Thoracic aorta endothelial cell (primary cell): ENCODE measurements at places on chromosomes 7 and 10. TPM values are rescaled to one million over a fixed set of nuclear protein-coding genes. Genes with fewer than 3 reads are reported as not detected.

NUDT1 gene
- total RNA-seq, result 11.4 and 13.6 TPM in 2 replicates

RAPGEF5 gene
- 140 and 233 TPM in 2 replicates for total RNA-seq

MOGAT3 gene
- not detected in 2 replicates for total RNA-seq

MYL7 gene
- total RNA-seq, result not detected in 2 replicates

CALHM1 gene
- not detected in 2 replicates for total RNA-seq

FBXL13 gene
- 1.3 and 1.6 TPM in 2 replicates for total RNA-seq

CLDN4 gene
- total RNA-seq, result under 0.01 TPM in 1 of 2 replicates, not detected in the other

RELN gene
- total RNA-seq, result 2.1 and 5.2 TPM in 2 replicates

ZNF518A gene
- total RNA-seq, result 16.6 and 19.1 TPM in 2 replicates

SPDYE2 gene
- total RNA-seq, result not detected in 2 replicates

STAM gene
- 28.6 and 35.8 TPM in 2 replicates for total RNA-seq

FOXP2 gene
- total RNA-seq, result 0.40 TPM in 1 of 2 replicates, not detected in the other

ADGRA1 gene
- total RNA-seq, result not detected in 2 replicates

GPNMB gene
- total RNA-seq, result 0.13 and 0.72 TPM in 2 replicates

ABCC2 gene
- 1.1 and 1.4 TPM in 2 replicates for total RNA-seq

ABCA13 gene
- total RNA-seq, result under 0.01 and 0.07 TPM in 2 replicates

AHR gene
- total RNA-seq, result 167 and 186 TPM in 2 replicates

TBX20 gene
- total RNA-seq, result 0.29 and 14.4 TPM in 2 replicates

HOXA3 gene
- 1.1 and 1.9 TPM in 2 replicates for total RNA-seq

SHOC2 gene
- total RNA-seq, result 64.0 and 68.9 TPM in 2 replicates

PDAP1 gene
- 61.8 and 81.7 TPM in 2 replicates for total RNA-seq

EPHB4 gene
- total RNA-seq, result 148 and 172 TPM in 2 replicates

CC2D2B gene
- total RNA-seq, result 0.27 and 0.36 TPM in 2 replicates

CCDC146 gene
- 1.1 and 2.2 TPM in 2 replicates for total RNA-seq

SPDYE2B gene
- total RNA-seq, result not detected in 2 replicates

SAP25 gene
- total RNA-seq, result 0.53 TPM in 1 of 2 replicates, not detected in the other

LIPN gene
- not detected in 2 replicates for total RNA-seq

LLCFC1 gene
- total RNA-seq, result not detected in 2 replicates

LRRTM3 gene
- not detected in 2 replicates for total RNA-seq

SPAM1 gene
- not detected in 2 replicates for total RNA-seq

HOXA2 gene
- 1.6 and 2.2 TPM in 2 replicates for total RNA-seq

AMZ1 gene
- total RNA-seq, result 0.14 TPM in 1 of 2 replicates, not detected in the other

SLC13A4 gene
- total RNA-seq, result not detected in 2 replicates

MYL10 gene
- not detected in 2 replicates for total RNA-seq

EMX2 gene
- 0.07 TPM in 1 of 2 replicates, not detected in the other for total RNA-seq

RNLS gene
- total RNA-seq, result 3.2 and 5.7 TPM in 2 replicates

SLC39A12 gene
- not detected in 2 replicates for total RNA-seq

ASAH2 gene
- total RNA-seq, result 0.27 and 0.43 TPM in 2 replicates

PTPN12 gene
- total RNA-seq, result 120 and 134 TPM in 2 replicates

ANKRD1 gene
- total RNA-seq, result 591 and 1,007 TPM in 2 replicates

CRPPA gene
- 2.2 and 2.3 TPM in 2 replicates for total RNA-seq

TMEM176A gene
- not detected in 2 replicates for total RNA-seq

ABI1 gene
- total RNA-seq, result 61.3 and 71.2 TPM in 2 replicates

DNAJC12 gene
- 0.14 and 0.53 TPM in 2 replicates for total RNA-seq

CNPY1 gene
- not detected in 2 replicates for total RNA-seq

OR2F1 gene
- not detected in 2 replicates for total RNA-seq

HIPK2 gene
- total RNA-seq, result 31.1 and 44.9 TPM in 2 replicates

STEAP4 gene
- under 0.01 TPM in 2 replicates for total RNA-seq

UBTD1 gene
- total RNA-seq, result 38.1 and 42.4 TPM in 2 replicates

ECHDC3 gene
- total RNA-seq, result 1.2 and 2.6 TPM in 2 replicates

PARP12 gene
- total RNA-seq, result 44.5 and 59.9 TPM in 2 replicates

MAGI2 gene
- total RNA-seq, result 7.2 and 7.7 TPM in 2 replicates

CDC14C gene
- not detected in 2 replicates for total RNA-seq

ITGA8 gene
- 0.13 and 0.65 TPM in 2 replicates for total RNA-seq

SFRP5 gene
- not detected in 2 replicates for total RNA-seq

VWDE gene
- under 0.01 and 0.50 TPM in 2 replicates for total RNA-seq

RBP3 gene
- not detected in 2 replicates for total RNA-seq
